Astrocyte of the spinal cord (primary cell): ENCODE measurements at places on chromosomes 2 and 18.

DNA sequence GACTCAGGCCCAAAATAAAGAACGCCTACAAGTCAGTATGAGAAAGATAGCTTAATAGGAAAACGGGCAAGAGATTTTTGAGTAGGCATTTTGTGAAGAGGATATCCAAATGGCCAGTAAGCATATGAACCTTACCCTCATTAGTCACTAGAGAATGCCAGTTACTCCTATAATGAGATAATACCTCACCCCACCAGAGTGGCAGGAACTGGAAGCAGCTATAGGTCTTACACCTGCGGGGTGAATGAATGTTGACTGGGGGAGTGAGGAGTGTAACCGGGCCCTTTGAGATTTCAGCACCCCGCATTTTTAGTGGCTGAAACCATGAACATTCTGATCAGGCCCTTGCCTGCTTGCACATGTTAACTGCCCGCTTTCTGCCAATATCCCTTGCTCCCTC, 7.5 kb upstream of the PTPN2 start:
- DNase-seq: no peak

DNA sequence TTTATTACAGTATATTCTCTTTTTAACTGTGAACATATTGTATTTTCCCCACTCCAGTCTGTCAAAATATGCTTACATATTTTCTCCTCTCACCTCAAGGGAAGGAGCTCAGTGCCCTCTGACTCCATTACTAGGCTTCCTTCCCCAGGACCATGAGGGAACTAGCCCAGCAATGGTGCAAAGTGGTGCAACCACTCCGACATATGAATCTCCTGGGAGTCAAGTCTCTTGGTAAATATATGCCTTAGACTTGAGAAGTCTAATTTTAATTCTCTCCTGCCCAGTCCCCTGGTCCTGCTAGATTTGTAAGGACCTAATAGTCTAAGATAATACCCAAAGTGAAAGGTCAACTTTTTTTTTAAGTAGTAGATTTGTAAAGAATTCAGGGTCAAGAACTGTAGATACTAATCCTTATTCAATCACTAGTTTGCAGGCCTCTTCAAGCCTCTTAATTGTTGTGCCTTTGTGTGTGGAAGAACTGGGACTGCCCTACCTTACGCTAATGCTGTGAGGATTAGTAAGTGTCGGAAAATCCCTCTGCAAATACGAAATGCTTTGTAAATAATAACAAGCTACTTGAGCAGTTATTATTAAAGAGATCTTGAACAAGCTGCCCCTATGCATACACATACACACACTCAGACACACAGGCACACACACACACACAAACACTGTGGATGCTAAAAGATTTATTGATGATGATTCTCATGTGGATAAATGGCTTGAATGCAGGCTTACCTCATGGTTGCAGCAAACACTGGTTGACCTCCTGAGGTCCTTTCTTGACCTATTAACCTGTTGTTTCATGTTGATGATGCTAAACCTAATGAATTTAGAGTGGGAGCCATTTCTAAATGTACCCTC, 251.2 kb upstream of the PARD3B start:
- no peak for DNase-seq

DNA sequence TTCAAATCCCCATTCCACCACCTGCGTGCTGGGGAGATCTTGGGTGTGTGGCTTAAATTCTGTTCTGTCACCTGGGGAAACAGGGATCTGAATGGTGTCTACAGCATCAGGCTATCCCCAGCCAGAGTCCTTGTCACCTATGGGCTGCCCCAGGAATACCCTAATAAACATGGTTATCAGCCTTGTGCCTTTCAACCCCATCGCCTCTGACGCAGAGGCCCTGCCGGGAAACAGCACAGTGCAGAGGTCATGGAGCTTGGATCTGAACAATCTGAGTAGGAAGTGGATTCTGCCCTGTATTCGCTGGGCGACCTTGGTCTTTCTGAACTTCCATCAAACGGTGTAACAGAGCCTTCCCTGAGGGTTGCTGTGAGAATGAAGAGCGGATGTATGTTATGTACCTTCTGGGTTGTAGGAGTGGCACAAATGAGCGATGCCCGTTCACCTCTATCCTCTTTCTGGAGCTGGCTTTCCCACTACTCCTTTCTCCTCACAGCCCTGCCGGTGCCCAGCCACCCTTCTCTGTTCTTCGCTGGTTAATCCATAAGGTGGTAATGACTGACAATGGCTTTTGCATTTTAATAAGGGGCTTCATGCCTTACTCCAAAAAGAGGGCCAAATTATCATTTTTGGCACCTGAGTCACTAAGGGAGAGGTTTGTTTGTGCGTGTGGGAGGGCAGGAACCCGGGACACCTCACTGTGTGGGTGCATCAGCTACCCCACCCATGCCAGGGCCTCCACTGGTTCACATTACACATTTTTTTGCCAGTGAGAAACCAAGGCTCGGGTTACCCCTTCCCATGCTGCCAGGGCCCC, 256.5 kb downstream of the MYCN start:
- DNase-seq: no peak

GRCh38 chr18:62610701-62611411, 88.0 kb downstream of the ZCCHC2 start:
- DNase-seq: no peak

GRCh38 chr2:24730481-24730880, 62.7 kb downstream of the PTRHD1 start:
- DNase-seq: no peak

DNA sequence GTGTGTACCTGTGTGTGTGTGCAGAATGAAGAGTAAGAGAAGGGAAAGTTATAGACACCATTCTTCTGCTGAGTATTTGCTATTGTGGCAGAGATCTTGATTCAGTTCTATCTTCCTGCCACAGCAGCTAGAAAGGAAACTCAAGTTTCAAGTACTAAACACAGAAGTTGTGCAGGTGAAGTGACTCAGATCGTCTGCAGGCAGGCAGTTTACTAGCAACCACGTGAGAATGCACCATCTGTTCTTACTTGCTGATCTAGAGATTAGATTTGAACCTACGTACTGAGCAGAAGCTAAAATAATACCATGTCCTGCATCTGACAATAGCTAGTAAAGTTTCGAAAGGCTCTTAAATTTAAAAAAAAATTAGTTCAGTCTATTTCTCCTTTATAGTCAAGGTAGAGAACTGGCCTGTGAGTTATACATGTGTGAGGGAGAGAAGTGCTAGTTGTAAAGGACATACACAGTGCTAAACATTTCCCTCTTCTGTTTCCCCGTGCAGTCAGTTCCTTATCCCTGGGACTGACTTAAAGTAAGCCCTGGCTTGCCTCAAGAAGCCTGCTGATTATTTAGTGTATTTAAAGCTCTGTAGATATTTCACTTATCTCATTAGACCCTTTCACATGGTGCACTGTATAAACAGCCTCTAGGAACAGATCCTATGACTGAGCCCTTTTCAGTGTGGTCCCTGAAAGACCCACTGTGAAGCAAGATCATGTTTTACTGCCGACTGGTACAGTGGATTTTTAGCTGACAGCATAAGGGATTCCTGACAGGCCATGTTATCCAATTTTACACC, 45.0 kb downstream of the SLC38A11 start:
- peak; percentile 60 for DNase-seq

DNA sequence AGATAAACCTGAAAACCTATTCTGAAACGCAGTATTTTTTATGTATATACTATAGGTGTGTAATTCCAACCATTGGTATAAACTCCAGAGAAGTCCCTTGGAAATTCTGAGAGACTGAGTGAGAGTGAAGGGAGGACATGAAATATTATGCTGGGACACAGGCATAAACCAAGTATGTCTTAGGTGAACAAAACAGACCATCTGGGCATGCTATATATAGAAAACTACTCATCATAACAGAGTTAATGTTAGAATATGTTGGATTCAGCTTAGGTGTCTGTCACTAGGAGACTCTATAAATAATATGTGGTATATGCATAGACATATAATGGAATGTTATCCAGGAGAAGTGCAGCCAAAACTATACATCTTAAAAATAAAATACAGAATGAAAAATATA, 282.6 kb downstream of the LRP1B start:
- DNase-seq: no peak
